ENCODE measurements at places on chromosomes 6 and 20.

- DNase-seq, result no peak
Observed at GRCh38 chr20:58395604-58396003, 6.6 kb downstream of the VAPB start.

DNA sequence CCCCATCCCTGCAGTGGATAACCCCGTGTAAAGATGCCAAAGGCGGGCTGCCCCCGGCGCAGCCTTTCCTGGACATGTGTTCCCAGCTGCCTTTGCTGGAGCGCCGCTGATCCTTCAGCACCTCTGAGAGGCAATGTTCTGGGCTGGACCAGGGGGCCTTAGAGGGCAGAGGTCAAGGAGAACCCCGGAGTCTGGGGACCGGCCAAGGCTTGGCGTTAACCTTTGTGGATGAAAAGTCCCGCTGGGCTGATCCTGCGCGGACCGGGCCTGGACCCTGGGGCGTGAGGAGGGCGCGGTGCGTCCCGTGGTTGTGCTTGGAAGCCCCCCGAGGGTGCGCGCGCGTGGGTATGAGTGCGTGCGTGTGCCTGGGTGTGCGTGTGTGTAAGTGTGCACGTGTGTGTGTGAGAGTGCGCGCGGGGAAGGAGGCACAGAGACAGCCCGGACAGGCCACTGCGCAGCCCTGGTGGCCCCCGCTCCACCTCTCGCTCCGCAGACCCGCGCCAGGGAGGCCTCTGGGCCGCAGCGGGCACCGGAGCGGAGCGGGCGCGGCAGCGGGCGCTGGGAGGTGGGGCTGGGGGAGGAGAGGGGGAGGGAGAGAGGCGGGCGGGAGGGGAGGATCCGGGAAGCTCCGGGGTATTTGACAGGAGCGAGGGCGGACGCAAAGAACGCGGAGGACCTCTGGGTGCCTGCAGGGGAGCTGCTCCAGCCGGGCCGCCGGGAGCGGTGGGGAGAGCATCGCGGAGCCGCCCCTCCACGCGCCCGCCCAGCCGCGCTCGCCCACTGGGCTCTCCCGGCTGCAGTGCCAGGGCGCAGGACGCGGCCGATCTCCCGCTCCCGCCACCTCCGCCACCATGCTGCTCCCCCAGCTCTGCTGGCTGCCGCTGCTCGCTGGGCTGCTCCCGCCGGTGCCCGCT, at the start of gene SMOC2:
Gene SMOC2, plus strand, starts transcription at position 665 of the 914 bp plus-strand sequence. Its CDS starts 187 bp downstream, at position 852.
- DNase-seq, result no peak

DNA sequence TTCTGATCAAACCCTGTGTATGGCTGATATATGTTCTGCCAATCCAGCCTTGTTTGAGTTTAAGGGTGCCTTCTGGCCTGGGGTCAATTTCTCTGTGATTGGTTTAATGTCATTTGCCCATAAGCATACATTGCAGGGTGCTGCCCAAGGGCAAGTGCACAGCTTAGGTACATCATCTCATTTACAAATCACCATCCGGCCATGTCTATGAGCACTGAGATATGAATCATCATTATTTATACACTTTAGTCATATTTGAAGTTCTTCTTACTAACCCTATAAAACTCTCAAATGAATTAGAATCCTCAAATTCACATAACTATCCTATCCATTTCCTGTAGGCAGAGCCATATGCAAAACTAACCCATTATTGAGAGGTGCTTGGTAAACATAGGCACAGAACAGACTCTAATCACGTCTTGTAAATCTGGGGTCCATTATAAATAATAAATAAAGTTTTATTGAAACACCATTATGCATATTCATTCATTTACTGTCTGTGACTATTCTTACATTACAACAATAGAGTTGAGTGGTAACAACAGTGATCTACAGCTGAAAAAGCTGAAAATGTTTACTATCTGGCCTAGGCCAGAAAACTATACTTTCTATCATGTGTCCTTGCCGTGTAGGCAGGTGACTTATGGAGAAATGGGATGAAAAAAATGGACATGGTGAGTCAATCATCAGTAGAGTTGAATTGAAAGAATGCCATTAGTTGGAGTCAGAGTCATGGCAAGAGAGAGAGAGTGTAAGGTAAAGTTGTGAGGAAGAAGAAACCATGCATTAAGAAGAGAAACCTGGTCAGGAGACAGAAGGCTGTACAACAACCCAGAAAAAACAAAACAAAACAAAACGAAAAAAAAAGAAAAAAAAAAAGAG, 25.0 kb downstream of the KCNQ5 start:
- DNase-seq, result no peak

DNA sequence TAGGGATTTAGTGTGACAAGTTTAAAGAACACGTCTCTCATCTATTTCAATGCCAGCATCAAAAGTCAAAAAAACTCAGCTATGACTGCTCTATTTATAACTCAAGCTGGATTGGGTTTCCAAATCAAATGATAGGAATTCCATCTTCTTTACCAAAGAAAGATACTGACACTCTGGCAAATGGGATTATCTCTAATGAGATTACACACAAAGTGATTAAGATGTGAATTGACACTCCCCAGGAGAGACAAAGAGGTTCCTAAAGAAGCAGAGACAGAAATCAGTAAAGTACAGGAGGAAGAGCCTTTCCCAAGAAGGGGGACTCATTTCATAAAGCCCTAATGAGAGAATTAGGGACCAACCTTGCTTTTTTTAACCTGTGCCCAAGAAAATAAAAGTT, 92.1 kb downstream of the ID4 start:
- no peak for DNase-seq

DNA sequence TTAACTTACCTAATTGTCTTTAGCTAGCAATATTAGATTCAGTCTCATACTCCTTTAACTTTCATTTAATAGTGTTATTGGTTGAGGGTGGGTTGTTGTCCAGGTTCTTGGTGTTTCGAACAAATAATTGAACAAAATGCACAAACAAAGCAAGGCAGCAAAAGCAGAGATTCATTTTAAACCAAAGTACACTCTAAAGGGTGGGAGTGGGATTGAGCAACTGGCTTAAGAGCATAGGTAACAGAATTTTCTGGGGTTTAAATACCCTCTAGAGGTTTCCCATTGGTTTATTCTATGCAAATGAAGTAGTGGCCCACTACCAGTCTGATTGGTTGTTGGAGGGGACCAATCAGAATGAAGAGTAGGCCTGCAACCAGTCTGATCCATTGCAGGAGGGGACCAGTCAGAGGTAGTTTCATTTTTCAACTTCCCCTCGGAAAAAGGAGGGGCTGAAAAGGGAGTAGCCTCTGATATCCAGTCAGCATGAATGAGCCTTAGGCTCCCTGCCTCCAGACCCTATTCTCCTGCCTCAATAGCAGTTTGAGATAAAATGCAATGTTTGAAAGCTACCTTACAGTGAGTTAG, 26.3 kb upstream of the RAB23 start:
- no peak for DNase-seq

DNA sequence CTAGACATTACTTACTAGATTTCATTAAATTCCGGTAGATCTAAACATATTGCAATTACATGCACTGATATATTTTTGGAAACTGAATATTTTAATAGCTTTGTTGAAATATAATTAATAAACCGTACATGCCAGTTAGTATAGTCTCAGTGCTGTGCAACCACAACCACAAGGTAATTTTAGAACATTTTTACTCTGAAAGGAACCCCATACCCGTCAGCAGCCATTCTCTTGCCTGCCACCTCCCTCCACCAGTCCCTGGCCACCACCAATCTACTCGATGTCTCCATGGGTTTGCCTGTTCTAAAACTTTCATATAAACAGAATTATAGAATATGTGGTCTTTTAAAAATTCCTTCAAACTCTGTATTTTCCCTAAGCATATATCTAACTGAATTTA, 293.9 kb downstream of the THBS2 start:
- no peak for DNase-seq

- DNase-seq, result no peak
Observed at GRCh38 chr6:68741501-68742386, 106.7 kb downstream of the ADGRB3 start.

DNA sequence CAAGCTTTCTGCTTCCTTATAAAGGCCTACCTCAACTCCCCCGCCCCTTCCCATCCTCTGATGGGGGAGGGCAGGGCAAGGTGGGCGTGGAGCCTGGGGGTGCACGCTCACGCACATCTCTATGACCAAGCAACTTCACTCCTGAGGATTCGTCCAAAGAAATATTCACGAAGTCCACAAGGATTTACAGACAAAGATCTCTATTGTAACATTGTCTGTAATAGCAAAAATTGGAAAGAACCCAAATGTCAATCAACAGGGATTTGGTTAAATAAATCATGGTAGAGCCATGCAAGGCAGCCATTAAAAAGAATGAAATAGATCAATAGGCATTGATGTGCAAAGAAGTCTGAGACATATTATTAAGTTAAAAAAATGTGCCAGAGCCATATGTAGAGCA, 130.4 kb upstream of the AFDN start:
- DNase-seq, result no peak

GRCh38 chr20:58209652-58210397, 18.6 kb downstream of the ANKRD60 start:
- no peak for DNase-seq

- no peak for DNase-seq
Observed at GRCh38 chr20:63658749-63659187, 656 bp downstream of the RTEL1 start.

DNA sequence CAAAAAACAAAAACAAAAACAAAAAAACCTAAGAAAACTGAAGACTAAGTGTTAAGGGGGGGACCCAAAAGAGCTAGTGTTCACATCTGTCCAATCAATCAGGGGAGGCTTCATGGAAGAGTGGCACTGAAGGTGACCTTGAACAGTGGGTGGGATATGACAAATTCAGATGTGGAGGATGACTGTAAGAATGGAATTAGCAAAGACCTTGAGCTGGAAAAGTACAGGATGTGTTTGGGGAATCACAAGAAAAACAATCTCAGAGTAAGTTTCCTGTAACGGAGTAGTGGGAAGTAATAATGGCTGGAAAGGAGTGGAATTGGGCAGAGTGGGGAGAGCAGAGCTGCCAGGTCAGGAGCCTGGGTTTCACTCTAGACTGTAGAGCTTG, 2.9 kb upstream of the IER3 start:
- DNase-seq, result no peak

DNA sequence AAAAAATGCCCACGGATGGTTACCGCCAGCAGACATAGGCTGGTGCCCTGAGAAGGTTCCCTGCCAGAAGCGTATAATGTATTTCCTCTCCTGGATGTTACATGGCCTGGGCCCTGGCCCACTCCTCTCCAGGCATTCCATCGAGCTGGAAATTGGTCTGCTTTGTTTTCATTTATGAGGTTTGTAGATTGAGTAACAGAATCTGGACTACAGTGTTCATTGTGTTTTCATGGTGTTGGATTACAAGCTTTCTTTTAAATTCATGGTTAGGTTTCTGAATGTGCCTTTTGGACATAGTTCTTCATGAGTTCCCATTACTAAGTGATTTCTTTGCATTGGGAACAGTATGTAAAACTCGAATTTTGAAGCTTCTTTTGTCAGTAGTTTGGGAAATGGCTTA, 6.4 kb downstream of the TIAM2 start:
- no peak for DNase-seq

DNA sequence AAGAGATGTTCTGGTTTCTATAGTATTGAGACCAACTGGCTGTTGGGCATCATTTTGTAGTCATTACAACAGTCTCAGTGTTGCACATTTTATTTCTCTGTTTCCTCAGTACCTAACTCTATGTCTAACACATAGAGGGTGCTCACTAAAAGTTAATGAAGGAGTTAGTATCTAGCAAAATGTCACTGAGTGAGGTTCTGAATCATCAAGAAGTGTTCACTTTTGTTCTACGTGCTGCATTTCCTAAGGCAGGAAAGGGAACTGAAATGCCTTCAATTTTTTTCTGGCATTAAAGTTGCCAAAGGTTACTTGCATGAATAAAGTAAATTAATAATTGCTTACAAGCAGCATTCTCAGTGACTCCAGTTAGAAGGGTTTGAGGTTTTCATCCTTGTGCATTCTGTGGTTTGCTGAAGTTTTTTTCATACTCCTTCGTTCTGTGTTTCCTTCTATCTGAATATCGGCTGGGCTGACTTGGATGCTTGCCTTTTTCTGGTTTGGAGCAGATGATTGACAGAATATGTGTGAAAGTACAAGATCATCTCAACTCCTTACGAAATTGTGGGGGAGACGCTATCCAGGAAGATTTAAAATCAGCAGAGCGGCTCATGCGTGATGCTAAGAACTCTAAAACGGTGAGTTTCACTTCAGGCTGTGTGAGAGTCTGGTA, 114.5 kb upstream of the SCGN start:
- no peak for DNase-seq

DNA sequence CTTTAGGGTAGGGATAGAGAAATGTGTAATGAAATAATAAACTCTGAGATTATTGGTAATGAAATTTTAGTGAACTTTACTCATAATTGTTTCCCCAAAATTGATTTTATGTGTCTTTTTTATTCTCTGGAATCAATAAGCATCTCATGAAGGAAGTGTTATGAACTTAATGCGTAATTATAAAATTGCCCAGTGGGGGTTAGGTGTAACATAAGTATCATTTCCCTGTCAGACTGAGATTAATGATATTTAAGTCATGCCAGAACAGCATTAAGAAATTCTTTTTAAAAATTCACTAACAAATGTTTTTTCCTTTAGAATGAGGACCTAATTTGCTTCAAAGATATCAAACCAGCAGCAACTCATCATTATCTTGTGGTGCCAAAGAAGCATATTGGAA, 10.0 kb downstream of the HINT3 start:
- no peak for DNase-seq

DNA sequence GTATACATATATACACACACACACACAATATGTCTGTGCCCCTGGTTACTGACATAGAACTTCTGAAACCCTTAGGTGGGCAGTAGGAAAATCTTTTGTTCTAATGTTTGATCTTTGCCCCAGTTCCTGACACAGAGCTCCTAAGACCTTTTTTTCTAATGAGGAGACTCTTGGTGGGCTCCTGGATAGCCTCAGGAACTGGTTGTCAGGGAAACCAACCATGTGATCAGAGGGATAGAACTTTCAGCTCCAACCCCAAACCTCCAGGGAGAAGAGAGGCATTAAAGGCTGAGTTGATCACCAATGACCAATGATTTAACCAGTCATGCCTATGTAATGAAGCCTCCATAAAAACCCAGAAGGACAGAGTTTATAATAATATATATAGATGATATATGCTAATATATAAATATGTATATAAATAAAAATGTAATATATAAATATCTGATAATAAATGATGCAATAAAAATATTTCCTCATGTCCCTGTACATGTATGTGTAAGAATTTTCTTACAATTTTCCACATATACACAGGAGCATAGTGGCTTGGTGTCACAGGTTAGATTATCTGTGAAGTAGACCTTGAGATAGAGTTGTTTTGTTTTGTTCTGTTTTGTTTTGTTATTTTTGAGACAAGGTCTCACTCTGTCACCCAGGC, 93.3 kb downstream of the GPX5 start:
- no peak for DNase-seq

DNA sequence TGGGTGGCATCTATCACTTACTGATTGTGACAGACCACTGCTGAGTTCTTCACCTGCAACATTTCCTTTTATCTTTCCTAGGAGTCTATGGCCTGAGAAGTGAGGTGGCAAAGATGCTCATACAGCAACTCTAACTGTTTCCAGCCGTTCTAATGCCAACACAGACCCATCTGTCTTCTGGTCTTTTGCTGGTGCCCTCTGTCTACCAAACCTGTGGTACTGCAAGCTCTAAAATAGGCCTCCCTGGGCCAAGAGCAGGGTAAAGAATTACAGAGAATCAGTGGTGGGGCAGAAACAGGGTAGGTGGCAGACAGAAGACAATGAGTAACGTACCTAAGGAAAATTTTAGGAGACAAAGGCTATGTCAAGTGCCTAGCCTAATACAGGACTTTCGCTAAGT, 611.0 kb upstream of the FLRT3 start:
- no peak for DNase-seq

Measured in AG04449 (cell line).